ENCODE measurements at places on chromosomes 3 and 15.

GRCh38 chr3:124413393-124413792 lies 316.9 kb upstream of the UMPS start:
- DNase-seq: no peak

DNA sequence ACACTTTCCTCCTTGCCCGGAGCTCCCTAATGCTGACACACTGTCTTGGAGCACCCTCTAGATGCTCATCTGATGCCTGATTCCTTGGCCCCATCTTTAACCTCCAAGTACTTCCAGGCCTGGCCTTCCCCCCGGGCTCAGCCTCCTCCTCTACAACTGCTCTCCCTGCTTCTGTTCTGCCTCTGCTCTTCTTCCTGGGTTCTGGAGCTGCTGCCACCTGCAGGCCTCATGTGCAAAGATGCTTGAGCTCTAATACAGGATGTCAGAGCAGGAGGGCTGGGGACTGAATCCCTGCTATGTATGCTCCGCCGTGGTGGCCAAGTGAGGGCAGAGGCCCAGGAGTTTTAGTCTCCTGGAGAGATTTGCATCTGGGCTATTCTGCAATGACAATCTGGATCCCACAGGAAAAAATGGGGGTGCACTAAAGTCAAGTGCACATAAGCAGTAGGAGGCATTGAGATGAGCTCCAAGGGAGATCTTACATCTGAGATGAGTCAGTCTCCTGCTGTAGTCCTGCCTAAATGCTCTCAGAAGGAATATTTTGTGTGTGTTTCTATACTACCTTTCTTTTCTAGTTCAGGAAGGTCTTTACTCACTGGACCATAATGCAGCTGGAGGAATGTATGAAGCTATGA lies 296.3 kb downstream of the UACA start:
- no peak for DNase-seq

DNA sequence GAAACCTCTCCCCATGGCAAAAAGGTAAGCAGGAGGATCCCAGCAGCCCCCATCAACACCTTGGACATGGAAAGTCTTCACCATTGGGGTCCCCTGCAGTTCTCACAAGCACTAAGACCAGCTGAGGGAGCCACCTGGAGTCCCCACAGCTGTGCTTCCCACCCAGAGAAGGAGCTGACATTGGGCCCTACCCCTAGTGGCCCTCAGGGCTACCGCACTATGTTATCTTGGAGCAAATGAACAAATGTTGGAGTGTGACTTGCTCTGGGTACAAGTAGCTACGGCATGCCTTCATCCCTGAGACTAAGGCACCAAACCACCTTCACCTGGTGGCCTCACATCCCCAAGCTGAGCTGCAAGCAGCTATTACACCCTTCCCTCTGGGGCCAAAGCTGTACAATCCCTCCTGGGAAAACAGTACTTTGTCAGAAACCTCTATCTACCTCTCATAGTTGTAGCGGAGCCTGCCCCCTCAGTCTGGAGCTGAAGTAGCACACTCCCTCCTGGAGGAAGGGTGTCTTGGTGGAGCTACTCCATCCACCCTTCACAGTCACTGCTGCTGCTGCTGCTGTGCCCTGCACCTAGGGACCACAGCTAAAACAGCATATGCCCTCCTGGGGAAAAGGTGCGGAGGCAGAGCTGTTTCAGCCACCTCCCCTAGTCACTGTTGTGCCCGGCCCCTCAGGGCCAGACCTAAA lies 42.7 kb downstream of the SERP1 start:
- no peak for DNase-seq

GRCh38 chr3:67028001-67028784 lies 30.1 kb downstream of the KBTBD8 start:
- no peak for DNase-seq

- no peak for DNase-seq
Measured at GRCh38 chr3:142022381-142022780, 127.0 kb downstream of the TFDP2 start.

- DNase-seq: no peak
Measured at GRCh38 chr15:28979208-28979841, 93.6 kb downstream of the APBA2 start.

DNA sequence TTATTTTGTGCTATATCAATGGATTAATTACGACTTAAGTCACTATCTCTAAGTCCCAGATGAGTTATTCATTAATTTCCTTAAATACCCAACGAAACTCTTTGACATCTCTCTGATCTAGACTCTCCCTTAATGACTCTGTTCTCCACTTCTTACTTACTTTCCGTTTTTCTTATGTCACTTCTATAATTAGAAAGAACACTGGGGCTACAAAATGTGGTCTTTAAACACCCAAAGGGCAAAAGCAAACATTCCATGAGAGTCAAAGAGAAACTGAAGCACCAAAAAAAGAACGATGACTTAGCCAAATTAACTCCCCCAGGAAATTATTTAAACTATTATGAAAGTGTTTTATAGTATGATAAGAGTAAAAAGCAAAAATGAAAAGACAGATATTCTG lies 166.4 kb upstream of the UBE2E2 start:
- no peak for DNase-seq

DNA sequence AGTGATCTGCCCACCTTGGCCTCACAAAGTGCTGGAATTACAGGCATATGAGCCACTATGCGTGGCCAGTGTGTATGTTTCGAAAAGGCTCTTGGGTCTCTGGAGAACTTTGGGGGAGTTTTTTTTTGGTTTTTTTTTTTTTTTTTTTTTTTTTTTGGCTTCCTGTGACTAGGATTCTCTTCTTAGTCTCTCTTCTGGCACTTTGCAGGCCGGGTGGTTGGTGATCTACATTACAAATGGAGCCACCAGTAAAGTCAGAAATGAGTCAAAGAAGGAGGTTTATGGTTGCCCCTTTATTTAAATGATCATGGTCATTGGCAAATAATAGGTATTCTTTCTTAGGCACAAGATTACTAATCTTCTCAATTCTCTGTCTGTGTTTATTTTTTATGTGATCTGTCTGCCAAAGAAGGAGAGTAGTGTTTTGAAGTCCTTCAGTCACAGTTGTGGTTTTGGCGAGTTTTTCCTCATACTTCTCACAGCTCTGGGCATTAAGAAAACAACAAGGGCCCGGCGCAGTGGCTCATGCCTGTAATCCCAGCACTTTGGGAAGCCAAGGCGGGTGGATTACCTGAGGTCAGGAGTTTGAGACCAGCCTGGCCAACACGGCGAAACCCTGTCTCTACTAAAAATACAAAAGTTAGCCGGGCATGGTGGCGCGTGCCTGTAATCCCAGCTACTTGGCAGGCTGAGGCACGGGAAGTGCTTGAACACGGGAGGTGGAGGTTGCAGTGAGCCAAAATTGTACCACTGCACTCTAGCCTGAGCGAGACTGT lies 38.3 kb downstream of the PDE8A start:
- no peak for DNase-seq

- no peak for DNase-seq
Measured at GRCh38 chr15:69720536-69720935, 267.9 kb downstream of the RPLP1 start.

DNA sequence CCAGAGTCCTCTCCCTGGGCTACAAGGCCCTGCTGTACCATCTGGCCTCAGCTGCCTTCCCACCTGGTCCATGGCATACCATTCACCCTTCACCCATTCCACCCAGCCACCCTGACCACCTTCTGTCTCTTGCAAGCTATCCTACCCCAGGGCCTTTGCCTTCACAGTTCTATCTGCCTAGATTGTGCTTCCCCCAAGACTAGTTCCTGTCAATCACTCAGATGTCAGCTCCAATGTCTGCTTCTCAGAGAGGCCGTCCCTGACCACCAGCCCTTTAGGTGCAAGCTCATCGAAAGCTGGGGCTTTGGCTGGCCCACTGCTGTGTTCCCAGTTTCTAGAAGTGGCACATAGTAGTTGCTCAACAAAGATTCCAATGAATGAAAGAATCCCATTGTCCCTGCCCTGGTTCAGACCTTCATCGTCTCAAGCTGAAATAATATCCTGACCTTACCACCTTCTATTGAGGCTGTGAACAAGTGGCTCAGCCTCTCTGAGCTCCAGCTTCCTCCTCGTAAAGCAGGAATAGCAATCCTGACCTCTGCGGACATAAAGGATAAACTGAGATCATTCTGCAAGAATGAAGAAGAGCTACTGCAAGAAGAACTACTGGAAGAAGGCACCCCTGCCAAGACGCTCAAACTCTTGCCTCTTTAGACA lies 15.8 kb downstream of the EFCAB12 start:
- DNase-seq: no peak

DNA sequence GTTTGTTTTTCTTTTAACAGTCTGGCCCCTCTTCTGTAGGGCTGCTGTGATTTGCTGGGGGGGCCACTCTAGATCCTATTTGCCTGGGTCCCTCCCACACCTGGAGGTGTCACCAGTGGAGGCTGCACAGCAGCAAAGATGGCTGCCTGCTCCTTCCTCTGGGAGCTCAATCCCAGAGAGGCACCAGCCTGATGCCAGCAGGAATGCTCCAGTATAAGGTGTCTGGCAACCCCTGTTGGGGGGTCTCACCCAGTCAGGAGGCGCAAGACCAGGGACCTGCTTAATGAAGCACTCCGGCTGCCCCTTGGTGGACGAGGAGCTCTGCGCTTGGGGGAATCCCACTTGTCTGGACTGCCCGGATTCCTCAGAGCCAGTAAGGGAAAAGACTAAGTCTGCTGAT lies 118.3 kb downstream of the GAP43 start:
- no peak for DNase-seq

DNA sequence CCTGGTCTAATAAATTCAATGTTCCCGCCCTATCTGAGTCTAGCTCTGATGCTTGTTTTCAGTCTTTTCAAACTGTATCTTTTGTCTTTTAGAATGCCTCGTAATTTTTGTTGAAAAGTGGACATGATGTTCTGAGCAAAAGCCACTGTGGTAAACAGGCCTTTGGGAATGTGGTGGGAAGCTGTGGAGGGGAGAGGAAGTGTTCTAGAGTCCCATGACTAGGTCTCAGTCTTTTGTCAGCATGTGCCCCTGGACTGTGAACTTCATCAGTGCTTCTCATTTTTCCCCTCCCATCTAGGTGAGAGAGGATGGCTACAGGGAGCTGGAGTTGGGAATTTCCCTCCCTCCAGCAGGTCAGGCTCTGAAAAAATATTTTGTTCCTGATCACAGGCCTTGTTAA lies 33.7 kb downstream of the SUSD5 start:
- DNase-seq: no peak

GRCh38 chr15:59160880-59161593 lies 45.6 kb upstream of the LDHAL6B start:
- DNase-seq: no peak

DNA sequence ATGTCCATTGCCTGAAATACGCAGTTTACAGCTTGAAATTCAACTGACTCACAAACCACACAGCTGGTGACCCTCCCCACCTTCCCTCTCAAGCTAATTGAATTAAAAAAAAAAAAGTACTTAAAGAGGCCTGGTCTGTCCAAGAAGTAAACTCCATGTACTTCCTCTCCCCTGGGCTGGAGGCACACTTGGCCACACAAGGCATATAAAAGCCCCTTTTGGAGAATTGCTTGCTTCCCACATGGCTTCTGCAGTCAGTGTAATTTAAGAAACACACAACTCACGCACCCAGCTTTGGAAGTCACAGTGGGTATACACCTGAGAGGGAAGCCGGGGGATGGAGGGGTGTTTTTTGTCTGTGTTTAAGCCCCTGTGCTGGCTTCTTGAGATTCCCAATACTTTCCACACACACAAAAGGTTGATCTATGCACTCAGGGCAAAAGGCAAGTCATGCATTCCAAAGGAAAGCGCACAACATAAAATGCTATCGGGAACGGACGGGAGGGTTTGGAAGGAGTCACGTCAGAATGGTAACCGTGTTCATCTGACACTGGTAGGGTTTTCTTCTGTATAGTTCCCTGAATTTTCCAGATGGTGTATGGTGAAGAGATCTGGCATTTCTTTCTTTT lies 106.6 kb upstream of the ALDH1A3 start:
- DNase-seq: no peak

DNA sequence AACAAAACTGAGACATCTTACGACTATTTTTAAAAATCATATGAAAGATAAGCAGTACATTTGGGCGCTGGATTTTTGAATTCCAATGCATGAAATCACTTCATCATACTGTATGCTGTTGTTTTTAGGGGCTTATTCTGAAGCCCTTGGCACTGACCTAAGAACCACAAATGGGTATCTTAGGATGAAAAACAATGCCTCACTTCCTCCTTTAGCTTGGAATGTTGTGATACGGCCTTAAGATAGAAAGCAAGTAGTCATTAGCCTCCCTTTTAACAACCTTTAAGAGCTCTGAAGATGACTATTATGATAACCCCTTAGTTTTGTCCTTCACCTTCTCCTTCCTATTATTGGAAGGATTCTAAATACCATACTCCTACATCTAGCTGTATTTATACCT lies 289.8 kb downstream of the ARPP21 start:
- no peak for DNase-seq

GRCh38 chr15:69298697-69299441 lies at the start of gene PAQR5:
Gene PAQR5, plus strand, starts transcription at chr15:69298912. Its CDS starts 61,169 bp downstream, at chr15:69360081.
- no peak for DNase-seq

- DNase-seq: no peak
Measured at GRCh38 chr15:83943849-83944404, 290.0 kb downstream of the ADAMTSL3 start.

DNA sequence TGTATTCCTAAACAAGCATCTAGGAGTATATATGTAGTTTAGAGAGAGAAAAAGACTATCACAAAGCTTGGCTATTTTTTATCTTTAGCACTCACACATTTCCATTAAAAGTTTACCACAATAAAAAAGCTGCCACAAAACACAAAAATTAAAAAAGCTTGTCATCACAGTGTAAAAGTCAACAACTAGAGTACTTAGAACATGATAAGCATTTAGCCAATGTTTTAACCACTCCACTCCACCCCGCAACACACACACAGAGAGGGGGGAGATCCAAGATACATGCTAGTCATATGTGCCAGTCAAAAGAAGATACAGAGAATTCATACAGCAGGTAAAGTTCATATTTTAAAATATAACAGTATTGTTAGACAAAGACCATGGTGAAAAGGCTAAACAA lies 79.7 kb downstream of the STAG1 start:
- DNase-seq: no peak

GRCh38 chr15:67026610-67026967 lies 38.8 kb upstream of the SMAD3 start:
- DNase-seq: no peak

DNA sequence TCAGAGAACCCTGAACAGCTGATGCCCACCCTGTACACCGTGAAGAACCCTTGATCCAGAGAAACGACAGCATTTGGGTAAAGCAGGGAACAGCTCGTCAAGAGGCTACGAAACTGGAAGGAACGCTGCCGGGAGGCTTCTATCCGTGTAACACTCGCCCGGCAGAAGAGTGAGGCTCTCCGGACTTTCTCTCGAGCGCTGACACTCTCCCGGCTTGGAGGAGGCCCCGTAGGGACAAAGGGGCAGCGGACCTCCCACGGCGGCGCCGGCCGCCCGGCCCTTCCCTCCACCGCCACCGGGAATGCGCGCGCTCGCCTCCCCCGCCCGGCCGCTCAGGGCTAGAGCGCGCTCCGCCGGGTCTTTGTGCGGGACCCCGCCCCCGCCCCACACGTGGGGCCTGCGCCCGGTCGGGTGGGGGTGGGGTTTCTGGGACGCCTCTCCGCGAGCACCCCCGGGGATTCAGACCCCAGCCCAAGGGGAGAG lies 1.7 kb downstream of the HYAL2 start:
- peak; percentile 46 for DNase-seq

DNA sequence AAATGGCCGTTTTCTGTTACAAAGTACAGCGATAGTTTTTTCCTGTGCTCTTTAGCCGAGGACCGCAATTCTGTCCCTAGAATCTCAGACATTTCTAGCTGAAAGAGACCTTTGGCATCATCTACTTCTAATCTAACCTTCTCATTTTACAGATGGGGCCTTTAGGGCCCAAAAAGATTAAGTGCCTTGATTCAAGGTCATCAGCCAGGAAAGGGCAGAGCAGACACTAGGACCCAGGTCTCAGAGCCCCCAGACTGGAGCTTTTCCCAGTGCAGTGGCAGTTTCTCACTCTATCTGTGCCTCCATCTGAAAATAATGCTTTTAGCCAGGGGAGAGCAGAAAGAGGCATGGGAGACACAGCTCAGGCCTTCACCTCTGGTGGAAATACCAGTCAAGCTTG lies 20.6 kb downstream of the ABHD2 start:
- DNase-seq: no peak

All from activated T-cell treated with anti-CD3 and anti-CD28 coated beads for 1 hour (primary cell).